ENCODE measurements at places on chromosomes 2 and 18.

DNA sequence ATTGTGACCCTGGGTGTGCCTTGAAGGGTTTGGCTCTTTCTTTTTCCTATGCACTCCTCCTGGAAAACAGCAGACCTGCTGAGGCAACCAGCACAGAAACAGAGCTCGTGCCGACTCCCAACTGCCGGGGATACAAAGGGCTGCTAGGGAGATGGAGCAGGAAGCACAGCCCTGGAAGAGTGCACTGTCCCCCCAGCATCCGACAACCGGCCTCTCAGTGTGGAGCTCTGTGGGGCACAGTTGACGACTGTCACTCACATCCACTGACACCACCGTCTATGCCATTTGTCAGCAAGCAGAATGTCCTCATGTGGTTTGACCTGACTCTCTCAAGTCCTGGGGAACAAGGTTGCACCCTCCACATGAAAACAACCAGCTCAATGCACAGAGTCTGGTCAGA lies 290.4 kb downstream of the TNS1 start:
- no peak for DNase-seq

- DNase-seq: no peak
Observed at GRCh38 chr18:62683935-62684334, 31.4 kb upstream of the PHLPP1 start.

DNA sequence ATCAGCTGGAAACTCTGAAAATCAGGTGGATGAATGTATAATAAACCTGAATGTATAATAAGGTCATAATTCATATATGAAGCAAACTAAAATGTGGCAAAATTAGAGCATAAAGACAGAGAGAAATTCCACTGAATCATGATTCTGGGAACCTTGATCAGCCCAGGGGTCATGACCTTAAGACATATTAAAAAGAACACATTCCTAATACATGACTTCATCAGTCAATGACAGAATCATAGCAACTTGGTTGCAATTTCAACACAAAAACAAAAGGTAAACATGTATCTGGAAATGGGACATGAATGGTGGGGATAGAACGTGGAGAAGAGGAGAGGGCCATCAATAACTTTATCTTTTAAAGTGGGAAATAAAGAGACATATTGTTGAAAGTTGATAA lies 17.6 kb downstream of the AFF3 start:
- no peak for DNase-seq

GRCh38 chr18:50663626-50664441 lies 103.9 kb downstream of the MAPK4 start:
- DNase-seq: no peak

- DNase-seq: no peak
Observed at GRCh38 chr2:241199286-241199685, 10.8 kb downstream of the ANO7 start.

GRCh38 chr18:63784787-63785452 lies 9.7 kb downstream of the SERPINB7 start:
- no peak for DNase-seq

- no peak for DNase-seq
Observed at GRCh38 chr18:44672506-44672905, 8.2 kb upstream of the SETBP1 start.

- no peak for DNase-seq
Observed at GRCh38 chr18:31154181-31154580, 8.5 kb downstream of the DSC1 start.

DNA sequence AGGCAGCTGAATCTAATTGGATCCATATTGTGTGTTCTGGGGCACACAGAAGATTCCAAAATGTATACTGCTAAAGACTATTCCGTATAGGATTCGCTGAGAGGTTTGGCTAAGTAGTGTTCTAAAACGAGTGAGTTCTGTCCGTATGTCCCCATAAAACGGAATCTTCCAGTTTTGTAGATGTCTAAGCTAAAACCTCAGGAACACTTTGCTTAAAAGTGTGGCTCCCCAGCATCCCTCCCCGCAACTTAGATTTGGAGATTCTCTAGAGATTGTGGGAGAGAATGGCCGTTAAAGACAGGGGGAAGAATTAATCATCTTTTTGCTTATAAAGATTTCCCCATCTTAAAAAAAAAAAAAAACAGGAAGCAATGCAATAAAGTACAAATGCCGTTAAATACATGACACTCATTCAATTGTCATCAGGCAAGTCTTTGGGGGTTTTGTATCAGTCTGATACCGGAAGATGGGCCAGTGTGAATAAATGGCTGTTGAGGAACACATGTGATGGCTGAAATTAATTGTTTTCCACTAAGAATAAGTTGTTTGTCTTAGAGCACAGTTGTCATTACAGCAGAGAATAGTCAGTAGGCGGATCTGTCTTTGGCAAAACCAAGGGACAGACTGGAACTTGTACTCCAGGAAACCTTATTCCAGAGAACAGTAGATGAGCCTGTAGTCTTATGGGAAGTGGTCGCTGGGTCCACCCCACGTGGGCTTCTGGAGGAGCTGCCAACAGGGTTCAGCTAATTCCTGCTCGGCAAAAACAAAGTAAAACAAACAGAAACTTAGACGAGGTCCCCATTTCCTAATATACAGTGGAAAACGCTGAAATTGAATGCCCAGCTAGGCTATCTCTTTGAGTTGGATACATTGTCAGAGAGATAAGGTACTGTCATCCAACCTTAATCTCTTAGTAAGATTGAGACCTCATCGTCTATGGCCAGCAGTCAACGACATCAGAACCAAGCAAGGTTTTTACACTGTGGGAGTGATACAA lies 1.7 kb downstream of the EMILIN2 start:
- DNase-seq: no peak

GRCh38 chr18:3012136-3013023 lies 564 bp downstream of the LPIN2 start:
- no peak for DNase-seq

DNA sequence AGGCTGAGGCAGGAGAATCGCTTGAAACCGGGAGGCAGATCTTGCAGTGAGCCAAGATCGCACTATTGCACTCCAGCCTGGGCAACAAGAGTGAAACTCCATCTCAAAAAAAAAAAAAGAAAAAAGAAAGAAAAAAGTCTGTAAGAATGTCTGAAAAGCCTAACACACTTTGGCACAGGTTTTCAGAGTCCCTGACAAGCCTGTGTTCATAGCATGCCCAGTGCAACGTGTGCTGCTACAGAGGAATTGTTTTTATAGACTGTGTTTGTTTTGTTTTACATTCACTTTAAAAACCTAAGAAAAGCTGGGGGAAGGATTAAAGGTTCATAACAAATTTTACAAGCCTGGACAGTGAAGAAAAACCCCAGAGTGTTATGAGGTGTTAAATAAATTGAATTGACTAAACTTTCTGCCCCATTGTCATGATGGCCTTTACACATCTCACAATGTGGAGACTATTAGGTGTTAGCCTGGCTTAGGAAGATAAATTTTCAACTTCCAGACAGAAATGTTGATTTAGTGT lies 55.2 kb downstream of the RBM43 start:
- no peak for DNase-seq

- no peak for DNase-seq
Observed at GRCh38 chr18:26405190-26405801, 143.1 kb downstream of the KCTD1 start.

- no peak for DNase-seq
Observed at GRCh38 chr2:74890711-74891110, 56.8 kb downstream of the HK2 start.

DNA sequence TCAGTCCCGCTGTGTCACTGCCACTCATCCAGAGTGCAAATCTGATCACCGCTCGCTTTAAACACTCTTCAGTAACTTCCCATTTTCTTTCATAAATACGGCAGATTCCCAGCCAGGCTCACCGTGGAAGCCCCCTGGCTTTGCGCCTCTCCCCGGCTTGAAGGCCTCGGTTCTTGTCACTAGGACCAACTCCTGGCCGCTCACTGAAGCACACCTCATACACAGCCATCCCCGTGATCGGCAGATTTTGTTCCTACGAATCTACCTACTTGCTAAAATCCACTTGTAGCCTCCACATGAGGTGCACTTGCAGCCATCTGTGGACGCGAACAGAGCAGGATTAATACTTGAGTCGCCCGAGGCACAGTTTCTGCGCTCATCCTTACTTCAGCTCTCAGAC lies 462.4 kb upstream of the MYT1L start:
- DNase-seq: no peak

- no peak for DNase-seq
Observed at GRCh38 chr2:45105050-45105582, 95.9 kb upstream of the SIX2 start.

GRCh38 chr18:46152436-46152807 lies 48.2 kb downstream of the HAUS1 start:
- DNase-seq: no peak

- DNase-seq: no peak
Observed at GRCh38 chr2:9560628-9561027, 5.0 kb upstream of the ADAM17 start.

DNA sequence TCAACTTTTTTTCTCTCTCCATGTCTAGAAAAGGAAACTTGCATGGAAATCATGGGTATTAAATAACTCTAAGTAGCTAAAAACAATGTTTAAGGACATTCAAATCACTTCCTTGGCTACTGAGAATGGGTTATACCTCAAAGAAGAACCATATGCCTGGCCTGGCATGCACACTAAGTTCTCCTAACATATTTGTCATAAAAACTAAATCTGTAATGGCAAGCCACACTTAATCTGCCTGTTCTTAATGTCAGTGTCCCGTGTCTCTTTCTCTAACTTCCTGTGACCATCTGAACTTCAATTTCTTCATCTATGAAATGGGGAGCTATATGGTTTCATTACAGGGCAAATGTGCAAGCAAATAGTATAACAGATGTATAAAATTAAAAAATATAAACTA lies 11.1 kb downstream of the PDE1A start:
- no peak for DNase-seq

GRCh38 chr18:31610286-31611205 lies 18.9 kb downstream of the TTR start:
- no peak for DNase-seq

DNA sequence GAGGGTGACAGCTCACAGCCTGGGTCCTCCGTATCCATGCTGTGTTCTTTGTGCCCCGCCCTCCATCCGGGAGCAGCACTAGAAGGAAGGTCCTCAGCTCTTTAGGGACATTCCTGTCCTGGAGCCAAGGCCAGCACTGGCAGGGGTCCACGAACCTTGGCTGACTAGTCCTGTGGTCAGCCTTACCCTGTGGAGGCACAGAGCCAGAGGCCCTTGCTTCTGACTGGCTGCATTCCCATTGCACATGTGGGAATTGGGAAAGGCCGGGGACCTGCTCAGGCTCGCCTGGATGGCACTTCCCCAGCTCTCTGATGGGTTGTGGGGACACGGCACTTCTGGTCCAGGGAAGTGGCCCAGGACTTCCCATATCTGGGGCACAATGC lies 24.9 kb upstream of the RHOB start:
- no peak for DNase-seq

DNA sequence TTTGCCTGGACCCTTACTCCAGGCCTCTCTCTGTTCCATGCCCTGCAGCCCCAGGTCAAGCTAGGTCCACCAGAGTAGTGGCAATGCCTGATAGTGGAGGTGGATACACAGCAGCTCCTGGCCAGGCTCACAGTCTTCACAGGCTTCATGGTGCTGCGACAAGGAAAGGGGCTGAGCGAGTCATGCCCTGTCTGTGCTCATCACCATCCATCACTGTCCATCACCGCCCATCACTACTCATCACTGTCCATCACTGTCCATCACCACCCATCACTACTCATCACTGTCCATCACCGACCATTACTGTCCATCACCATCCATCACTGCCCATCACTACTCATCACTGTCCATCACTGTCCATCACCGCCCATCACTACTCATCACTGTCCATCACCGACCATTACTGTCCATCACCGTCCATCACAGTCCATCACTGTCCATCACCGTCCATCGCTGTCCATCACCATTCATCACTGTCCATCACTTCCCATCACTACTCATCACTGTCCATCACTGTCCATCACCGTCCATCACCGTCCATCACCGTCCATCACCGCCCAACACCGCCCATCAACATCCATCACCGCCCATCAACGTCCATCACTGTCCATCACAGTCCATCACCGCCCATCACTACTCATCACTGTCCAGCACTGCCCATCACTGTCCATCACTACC lies 57.1 kb upstream of the OTOS start:
- DNase-seq: no peak

GRCh38 chr2:231469583-231469950 lies 5.3 kb upstream of the NCL start:
- no peak for DNase-seq

GRCh38 chr18:28366676-28367075 lies 189.7 kb upstream of the CDH2 start:
- DNase-seq: no peak

DNA sequence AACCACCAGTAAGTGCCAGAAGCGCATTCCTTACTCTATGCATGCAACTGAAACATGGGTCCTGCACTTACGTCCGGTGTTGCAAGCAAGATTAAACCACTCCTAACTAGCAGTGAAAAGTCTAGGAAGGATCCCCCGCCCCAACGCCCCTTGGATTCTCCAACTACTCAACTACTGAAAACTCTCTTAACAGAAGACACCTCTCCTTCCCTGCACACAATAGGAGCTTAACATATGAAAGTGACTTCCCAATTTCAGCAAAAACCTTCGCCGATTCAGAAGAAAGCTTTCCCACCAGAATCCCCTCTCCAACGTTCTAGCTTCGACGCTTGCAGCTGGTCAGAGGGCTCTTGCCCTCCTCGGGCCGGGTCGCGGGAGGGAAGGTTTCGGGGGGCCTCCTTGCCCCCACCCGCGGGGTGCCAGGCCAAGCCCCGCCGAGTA lies 578 bp downstream of the IWS1 start:
- DNase-seq: no peak

GRCh38 chr18:1078301-1078700 lies 173.6 kb downstream of the ADCYAP1 start:
- no peak for DNase-seq

DNA sequence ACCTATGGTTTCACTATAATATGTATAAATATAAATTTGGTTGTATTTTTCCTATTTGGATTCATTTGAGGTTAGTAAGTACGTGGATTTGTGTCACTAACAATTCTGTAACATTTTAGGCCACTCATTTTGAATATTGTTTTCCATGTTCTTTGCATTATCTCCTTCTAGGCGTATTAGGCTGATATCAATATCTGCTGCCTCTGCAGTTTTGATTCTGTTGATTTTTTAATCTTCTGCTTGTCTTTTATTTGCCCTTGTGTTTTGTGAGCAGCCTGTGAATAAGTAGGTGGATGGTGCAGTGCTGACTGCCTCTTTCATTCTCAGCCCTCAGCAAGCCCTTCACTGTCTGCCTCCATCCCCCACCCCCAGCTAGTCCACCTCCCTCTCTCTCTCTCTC lies 165.7 kb upstream of the BCL2L11 start:
- DNase-seq: no peak

DNA sequence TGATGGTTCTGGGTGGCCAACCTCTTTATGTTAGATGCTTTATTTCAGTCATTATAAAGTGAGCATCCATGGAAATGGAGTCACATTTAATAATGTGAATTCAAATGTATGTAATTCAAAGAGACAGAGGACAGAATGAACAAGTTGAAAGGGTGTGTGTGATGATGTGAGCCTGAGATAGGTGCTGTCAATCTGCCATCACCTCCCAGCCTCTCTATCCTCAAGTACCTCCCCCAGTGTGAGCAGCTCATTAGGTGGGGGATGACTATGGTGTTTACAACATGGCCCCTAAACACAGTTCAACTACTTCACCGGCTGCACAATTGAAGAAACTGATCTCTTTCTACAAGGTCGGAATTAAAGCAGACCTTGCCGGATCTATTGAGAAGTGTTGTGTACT lies 74.7 kb upstream of the IGFBP5 start:
- no peak for DNase-seq
